8988T (cell line): ENCODE measurements at places on chromosomes 2 and 18.

DNA sequence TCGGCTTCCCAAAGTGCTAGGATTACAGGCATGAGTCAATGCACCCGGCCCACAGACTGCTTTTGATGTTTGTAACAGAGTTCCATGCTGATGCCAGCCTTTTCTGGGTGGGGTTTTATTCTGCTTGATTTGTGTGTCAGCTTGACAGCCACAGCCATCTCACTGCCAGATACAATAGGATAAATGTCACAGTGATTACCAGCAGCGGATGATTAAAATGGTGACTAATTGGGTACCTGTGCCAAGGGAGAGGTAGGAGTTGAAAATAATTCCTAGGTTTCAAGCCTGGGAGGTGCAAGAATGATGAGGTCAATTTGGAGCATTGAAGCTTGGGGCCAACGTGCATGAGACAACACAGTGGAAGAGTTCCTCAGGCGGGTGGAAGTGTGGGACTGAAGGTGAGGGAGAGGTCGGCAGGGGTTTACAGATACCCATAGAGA is 39.4 kb downstream of the SH2D6 start:
- no peak for DNase-seq

DNA sequence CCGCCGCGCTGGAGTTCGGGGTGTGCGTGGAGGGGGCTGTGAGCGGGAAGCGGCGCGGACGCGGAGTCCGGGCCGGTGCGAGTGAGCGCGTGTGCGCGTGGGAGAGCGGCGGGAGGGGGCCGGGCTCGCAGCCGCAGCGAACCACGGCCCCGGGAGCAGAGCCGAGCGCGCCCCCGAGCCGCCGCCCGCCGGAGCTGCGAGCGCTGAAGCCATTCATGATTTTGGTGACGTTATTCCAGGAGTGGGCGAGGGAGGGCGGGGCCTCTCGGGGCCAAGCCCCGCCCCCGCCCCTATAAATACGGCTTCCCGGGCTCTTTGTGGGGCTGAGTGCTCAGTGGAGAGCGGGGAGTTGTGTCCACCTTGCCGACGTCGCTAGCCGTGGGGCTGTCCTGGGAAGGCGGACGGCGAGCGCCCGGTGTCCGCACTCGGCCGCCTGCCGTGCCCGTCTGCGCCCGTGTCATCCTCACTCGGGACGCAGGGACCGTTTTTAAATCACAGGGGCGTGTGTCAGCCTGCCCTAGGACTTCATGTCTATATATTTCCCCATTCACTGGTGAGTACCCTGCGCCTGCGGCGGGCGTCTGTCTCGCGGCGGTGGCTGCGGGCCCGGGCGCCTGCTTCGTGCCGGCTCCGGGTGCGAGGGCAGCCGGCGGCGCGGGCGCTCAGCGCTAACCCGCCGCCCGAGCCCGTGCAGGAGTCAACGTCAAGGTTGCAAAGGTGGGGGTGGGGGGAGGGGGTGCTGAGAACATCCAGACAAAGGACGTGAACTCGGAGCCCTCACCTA is at the start of gene LBH:
TSS of gene LBH (plus strand) at position 323 of the 784 bp plus-strand sequence. CDS start at position 528, 205 bp downstream.
- DNase-seq: peak; percentile 66

GRCh38 chr2:217797165-217797564 is 205.6 kb downstream of the TNS1 start:
- DNase-seq: no peak

- no peak for DNase-seq
Measured at GRCh38 chr2:206164261-206164862, 4.7 kb downstream of the EEF1B2 start.

DNA sequence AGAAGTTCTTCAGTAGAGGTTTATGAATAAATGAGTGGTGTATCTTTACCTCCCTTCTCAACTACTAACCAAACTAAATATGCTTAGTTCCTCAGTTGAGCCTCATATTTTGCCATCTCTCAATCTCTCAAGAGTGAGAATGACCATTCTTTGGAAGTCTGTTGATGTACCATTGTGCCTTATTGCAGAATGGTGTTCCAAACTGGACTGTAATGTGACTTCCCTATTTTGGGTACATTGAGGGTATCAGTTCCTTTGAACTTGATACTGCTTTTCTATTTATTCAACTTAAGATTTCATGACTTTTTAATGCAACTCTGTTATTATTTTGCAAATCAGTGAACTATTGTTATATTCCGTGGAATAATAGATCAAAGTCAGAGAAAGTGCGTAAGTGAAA is 159.4 kb downstream of the PTPRM start:
- DNase-seq: no peak

- no peak for DNase-seq
Measured at GRCh38 chr2:163187995-163188655, 349.6 kb upstream of the KCNH7 start.

- no peak for DNase-seq
Measured at GRCh38 chr2:10830203-10830602, 17.6 kb upstream of the PDIA6 start.

GRCh38 chr18:58541789-58542425 is 87.0 kb downstream of the ALPK2 start:
- peak; percentile 18 for DNase-seq

- DNase-seq: no peak
Measured at GRCh38 chr2:189210250-189211087, 30.9 kb upstream of the COL5A2 start.

GRCh38 chr2:65153515-65153914 is 23.6 kb upstream of the RAB1A start:
- DNase-seq: no peak

- no peak for DNase-seq
Measured at GRCh38 chr2:102505290-102505689, 32.3 kb downstream of the SLC9A4 start.

DNA sequence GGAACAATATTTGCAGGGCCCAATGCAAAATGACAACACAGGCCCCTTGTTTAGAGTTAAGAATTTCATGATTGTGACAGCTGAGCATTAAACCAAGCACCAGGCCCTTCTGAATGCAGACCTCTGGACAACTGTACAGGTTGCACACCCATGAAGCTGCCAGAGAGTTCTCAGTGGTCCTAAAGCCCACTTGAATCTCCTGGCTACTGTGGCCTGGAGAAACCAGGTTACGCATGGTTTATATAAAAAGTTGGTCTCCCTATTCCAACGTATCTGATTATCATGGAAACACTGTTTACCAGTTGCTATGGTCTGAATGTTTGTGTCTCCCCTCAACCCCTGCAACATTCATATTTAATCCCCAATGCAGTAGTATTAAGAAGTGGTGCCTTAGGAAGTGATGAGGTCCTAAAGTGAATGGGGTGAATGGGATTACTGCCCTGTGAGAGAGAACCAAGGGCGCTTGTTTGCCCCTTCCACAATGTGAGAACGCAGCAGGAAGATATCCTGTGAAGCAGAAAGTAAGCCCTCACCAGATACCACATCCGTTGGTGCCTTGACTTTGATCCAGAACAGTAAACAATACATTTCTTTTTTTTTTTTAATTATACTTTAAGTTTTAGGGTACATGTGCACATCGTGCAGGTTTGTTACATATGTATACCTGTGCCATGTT is 48.0 kb upstream of the ANXA4 start:
- no peak for DNase-seq

GRCh38 chr2:163123526-163123925 is 285.0 kb upstream of the KCNH7 start:
- no peak for DNase-seq

- no peak for DNase-seq
Measured at GRCh38 chr2:230666446-230666845, 46.2 kb upstream of the CAB39 start.

GRCh38 chr2:134501476-134502091 is 217.2 kb downstream of the TMEM163 start:
- DNase-seq: no peak

- no peak for DNase-seq
Measured at GRCh38 chr2:70746094-70746974, 21.7 kb downstream of the ADD2 start.

DNA sequence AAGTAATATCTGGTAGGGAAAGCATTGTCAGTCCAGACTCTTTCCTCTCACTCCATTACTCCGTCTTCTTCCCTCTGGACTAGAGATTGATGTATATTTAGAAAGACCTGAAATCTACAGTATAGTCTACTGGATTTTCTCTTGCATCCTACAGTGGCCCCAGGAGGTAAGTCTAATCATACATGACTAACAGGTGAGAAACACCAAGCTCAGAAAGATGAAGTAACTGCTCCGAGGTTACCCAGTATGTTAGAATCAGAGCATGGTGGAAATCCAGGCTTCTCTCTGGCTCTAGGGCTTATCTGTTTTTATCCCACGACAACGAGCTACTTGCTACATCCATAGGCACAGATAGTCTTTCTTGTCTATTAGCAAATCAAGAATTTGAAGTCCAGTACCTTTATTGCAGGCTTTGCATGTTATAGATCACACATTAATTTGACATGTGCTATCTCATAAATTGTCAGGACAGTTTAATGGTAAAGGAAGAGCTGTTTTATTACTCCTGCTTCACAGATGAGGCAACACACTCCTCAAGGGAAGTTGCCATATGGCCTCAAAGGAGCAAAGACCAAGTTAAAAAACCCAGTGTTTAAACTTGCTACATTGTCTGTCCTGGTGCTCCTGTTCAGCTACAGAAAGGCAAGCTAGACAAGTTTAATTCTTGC is 484.3 kb downstream of the THSD7B start:
- no peak for DNase-seq

GRCh38 chr2:3025261-3025660 is 352.4 kb downstream of the EIPR1 start:
- no peak for DNase-seq

DNA sequence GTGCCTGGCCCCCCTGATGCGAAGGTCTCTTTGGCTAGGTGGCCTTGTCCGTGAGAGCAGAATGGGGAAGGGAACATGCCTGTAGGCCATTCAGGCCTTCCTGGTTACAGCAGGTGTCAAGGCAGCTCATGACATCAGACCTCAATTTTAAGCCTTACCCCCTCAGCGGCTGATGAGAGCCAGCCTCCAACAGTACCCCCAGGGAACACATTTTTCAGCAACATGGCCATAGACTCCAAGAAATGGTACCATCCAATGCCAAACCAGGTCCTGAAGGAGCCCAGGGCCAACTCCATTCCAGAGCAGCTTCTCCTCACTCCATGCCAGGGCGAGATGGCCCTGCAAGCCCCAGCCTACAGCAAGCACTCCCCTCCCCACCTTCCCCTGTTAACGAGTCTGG is 199.2 kb downstream of the SMAD2 start:
- no peak for DNase-seq

GRCh38 chr2:43227830-43228281 is 1.4 kb upstream of the ZFP36L2 start:
- DNase-seq: peak; percentile 80

DNA sequence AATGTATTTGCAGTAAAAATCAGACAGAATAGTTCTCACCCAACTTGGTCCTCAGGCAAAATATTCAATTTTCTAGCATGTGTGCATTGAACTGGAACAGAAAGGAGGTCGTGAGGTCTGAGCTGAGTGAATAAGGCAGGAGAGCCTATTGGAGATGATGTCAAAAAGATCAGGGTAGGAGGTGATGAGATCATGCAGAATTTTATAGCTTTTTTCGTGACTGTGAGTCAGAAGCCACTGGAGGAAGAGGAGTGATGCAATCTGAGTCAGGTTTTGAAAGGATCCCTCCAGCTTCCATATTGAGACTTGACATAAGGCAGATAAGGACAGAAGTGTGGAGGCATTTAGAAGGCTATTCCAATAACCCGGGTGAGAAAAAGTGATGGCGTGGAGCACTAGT is 299.5 kb upstream of the SOX11 start:
- DNase-seq: no peak

- no peak for DNase-seq
Measured at GRCh38 chr2:207491956-207492355, 37.8 kb upstream of the CREB1 start.

GRCh38 chr2:215724146-215724545 is 288.3 kb upstream of the FN1 start:
- no peak for DNase-seq

DNA sequence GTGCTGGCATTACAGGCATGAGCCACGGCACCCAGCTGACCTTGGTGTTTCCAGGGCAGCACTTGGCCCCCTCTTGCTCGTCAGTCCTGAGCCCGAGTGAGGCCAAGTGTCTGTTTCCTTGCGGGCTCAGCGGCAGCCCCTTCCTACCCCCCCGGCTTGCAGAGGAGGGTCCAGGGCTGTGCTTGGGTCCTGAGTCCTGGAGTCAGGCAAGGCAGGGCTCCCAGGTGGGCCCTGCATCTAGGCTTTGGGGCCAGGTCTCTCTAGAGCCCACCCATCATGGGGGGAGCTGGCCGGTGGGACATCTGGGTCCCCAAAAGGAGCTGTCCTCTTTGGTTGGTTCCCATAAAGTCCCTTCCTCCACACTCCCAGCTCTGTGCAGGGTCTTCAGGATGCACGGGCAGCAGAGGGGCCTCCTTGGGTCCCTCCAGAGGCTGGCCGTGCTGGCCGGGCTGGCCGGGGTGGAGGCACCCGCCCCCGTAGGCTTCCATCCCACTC is 63.7 kb upstream of the HPCAL1 start:
- no peak for DNase-seq

DNA sequence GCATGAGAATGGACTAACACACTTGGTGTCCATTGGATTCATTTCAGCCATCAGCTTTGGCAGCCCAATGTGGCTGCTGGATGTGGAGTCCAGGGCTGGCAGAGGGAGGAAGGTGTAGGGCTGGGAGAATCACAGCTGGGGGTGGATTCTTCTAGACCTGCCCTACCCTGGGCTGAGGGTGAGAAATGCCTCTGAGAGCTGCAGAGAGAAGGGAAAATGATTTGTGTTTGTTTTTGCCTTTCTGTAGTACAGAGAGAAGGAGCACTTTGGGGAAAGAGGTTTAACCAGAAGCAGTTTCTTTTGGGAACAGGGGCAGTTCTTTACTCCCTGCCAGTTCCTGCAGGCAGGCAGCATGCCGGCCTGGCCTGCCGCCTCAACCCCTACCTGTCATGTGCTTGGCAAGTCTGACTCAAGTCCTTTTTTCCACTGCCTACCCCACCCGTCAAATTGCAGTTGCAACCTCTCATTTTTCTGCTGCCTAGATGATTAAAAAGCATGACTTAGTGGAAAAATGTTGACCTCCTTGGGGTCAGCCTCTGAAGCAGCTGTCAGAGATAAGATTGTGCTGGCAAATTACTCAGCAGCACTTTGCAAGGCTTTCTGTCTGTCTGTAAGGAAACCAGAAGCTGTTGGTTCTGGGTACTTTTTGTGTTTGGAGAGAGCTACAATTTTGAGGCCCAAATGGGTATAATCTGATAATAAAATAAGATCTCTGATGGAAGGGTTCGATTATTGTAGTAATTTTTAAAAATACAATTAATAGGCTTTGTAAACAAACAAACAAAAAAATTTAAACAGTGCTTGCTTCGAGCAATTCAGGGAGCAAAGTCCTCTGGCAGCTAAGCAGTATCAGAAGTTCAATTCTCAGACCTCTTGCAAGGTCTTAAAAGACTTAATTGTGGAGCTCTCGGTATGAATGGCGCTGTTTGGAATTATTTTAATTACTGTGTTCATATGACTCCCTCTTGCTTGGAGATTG is 21.7 kb downstream of the LBH start:
- DNase-seq: no peak

- no peak for DNase-seq
Measured at GRCh38 chr18:10077986-10078385, 164.2 kb downstream of the VAPA start.

- DNase-seq: no peak
Measured at GRCh38 chr2:230106771-230107170, 38.0 kb upstream of the SLC16A14 start.

GRCh38 chr18:27991391-27991790 is 185.5 kb downstream of the CDH2 start:
- DNase-seq: no peak

- DNase-seq: no peak
Measured at GRCh38 chr18:38307914-38308313, 742.3 kb upstream of the CELF4 start.

GRCh38 chr2:74096052-74096451 is 51.7 kb downstream of the BOLA3 start:
- DNase-seq: no peak

- no peak for DNase-seq
Measured at GRCh38 chr2:30271301-30271700, 40.0 kb downstream of the LBH start.
